ENCODE measurements at places on chromosomes 4 and X.

- no peak for DNase-seq
Observed at GRCh38 chr4:41639291-41639690, 101.3 kb downstream of the LIMCH1 start.

DNA sequence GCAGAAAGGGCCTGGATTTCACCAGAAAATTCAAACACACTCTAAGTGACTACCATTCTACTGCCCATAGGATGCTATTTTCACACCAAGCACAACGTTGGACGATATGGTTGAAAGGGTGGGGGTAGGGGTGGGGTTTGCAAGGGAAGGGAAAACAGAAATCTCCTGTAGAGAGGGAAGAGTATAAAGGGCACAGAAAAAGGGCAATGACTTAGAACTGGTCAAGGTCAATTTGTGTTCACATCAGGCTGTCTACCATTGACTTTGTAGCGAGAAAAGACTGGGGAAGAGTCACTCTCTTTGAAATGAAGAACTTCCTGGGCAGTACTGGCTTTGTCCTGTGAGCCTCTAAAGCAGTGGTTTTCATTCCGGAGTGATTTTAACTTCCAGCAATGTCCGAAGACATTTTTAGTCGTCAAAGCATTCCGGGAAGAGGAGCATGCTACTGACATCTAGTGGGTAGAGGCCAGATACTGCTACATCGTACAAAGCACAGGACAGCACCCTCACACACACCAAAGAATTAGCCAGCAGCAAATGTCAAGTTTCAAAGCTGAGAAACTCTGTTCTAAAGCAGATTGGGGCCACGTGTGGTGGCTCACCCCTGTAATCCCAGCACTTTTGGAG is 48.4 kb upstream of the SLC7A3 start:
- DNase-seq, result peak; percentile 40

GRCh38 chrX:124328765-124329164 is 3.7 kb upstream of the TEX13D start:
- peak; percentile 20 for DNase-seq

DNA sequence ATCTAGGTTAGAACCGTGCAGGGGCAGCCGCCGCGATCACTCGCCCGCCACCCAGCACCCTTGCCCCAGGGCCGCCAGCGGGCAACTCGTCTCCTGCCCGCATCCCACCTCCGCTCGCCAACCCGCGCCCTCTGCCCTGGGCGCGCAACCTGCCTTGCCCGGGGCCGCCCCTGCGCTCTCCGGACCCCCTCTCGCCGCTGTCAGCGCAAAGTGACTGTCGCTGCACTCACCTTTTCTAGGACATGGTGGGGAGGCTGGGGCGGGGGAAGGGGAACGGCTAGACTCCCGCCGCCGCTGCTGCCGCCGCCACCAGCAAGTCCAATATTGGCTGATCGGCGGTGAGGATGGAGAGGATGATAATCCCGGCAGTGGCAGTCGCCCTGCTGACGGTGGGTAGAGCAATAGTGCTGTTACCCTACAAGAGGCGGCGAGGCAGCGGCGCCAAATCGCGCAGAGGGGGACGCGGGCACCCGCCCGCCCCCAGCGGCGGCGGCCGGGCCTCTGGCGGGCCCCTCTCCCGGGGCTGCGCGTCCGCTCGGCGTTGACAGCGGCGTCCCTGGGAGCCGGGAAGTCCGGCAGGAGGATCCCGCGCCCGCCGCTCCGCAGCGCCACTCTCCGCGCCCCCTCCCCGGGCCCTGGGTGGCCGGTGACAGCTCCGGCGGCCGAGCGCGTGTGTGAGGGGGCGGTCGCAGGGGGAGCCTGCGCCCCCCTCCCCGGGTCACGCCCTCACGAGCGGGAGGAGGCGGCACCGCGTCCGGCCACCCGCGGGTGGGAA is 2.3 kb upstream of the NR3C2 start:
- DNase-seq, result no peak

DNA sequence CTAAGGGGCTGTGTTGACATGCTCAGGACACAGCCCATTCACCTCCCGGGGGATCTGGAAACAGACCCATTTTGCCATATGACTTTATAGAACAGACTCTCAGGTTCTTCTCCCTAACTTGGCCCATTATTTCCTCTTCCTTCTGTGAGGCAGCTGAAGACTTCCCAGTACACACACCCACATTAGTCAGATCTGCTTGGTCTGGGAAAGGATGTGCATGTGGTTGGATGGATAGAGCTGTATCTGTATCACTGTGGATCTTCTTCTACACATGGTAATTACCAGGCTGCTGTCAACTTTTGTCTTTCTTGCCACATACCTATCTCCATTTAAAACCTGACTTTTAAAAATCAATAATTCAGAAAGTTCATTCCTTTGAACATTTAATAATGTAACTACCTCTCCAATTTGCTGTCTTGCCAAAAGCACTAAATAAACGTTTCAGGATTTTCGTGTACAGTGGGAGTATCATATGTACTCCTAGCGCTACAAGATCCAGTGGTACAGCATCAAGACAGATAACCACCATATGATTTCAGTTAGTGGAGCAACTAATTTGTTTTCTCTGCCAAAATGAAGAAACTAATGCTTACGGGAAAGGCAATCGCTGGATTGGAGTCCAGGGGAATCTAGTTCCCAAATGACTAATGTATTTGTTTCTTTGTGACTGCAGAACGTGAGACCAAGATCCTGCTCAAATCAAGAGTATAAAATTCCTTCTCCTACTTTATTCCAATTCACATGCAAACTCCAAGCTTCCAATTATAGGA is 134.1 kb upstream of the MAP3K15 start:
- DNase-seq, result no peak

DNA sequence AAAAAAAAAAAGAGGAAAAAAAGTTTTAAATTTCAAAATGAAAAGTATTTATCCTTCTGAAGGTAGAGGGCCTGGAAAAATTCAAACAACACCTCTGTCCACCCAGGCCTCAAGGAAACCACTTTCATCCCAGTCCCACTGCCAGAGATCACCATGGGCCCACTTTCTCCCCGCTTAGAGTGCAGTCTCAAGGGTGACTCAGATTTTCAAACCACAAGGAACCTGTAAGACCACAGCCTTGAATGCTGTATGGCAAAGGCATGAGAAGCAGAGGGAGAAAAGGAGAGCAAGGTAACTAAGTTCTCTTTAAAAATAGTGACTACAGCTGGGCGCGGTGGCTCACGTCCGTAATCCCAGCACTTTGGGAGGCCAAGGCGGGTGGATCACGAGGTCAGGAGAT is 87.9 kb upstream of the PACRGL start:
- peak; percentile 78 for DNase-seq

GRCh38 chr4:48047896-48048295 is 31.3 kb downstream of the NIPAL1 start:
- DNase-seq, result no peak

DNA sequence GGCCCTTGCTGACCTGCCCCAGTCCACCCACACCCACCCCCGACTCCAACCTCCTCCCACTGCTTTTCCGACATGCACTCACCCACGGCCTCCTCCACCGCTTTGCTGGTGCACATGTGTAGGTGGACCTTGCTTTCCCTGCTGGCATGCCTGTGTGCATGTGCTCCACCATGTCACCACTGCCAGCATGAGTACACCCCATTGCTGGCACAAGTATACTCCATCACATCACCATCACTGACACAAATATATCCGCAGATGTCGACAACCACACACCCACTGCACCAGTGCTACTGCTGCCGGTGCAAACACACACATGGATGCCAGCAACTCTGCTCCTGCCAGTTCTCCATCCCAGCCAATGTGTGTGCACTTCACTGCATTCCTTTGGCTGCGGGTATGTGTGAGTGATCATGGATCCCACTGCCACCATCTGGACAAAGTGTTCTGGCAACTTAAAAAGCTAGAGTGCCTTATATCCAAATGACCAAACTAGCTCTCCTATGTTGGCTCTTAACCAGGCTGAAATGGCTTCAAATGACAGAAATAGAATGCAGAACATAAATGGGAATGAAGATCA is 1072.3 kb downstream of the RAPGEF2 start:
- DNase-seq, result no peak

GRCh38 chrX:16910376-16910775 is 36.1 kb upstream of the REPS2 start:
- no peak for DNase-seq

DNA sequence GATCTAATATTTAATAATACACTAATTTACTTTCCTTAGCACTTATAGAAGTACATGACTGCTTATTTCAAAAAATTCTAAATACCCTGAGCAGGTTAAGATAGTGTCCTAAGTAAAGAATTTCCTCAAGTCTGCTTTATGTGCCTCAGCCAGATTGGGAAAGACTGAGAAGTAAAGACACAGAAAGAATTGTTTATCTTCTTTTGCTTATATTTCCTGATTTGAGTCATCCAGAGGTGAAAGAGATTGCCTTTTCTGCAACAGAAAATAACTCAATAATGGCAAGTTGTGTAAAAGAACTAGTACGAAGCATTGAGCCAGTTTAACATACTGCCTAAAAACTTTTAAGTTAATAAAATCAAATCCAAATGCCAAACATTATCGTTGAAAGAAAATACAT is 45.0 kb downstream of the NAF1 start:
- DNase-seq, result peak; percentile 8

- DNase-seq, result no peak
Observed at GRCh38 chr4:82555276-82555675, 6.5 kb downstream of the TMEM150C start.

DNA sequence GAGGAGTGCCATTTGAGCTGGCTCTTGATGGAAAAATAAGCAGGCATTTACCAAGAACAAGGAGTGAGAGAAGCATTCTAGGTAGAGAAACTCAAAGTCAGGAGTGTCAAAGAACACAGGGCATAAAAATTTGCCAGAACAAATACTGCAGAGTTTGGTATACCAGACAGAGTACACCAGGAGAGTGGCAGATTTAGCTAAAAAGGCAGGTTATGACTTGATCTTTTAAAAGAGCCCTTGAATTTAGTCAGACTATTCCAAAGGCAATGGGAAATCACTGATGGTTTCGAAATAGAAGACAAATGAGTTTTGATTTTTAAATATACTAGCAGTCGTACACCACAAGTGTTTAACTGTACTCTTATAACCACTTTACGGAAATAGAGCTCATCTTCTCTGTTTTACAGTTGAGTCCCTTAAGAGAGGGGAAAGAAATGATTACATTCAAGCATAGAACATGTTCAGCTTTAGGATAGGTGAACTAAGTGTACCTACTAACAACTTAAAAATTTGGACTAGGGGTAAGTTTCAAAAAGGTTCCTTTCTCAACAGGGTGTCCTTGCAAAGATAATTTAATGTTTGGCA is 10.2 kb downstream of the UBE2D3 start:
- DNase-seq, result no peak

DNA sequence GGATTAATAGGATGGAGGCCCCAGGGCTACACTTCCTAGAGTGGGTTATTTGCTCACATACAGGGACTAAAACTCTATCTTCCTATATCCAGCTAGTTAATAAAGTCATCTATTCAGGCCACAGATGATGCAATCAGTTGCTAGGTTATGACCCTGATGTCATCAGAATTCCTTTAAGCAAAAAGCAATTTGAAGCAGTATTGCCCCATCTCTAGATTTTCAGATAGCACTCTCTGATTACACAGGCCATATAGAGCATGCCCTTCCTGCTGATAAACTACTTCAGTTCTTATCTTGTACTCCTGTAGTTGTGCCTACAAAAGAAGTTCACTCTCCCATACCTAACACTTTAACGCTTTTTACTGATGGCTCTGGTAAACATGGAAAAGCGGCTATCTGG is 84.8 kb downstream of the TMEM144 start:
- DNase-seq, result no peak

GRCh38 chrX:39244147-39244546 is 442.9 kb downstream of the MID1IP1 start:
- no peak for DNase-seq

DNA sequence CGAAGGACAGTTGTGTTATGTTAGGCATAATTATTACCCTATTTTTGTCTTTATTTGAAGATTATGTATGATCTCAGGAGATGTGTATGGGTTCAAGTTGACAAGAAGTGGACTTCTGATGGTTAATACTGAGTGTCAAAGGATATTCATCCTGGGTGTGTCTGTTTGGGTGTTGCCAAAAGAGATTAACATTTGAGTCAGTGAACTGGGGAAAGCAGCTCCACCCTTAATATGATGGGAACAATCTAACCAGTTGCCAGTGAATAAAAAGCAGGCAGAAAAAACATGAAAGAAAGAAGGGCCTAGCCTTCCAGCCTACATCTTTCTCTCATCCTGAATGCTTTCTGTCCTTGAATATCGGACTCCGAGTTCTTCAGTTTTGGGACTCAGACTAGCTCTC is 332.6 kb downstream of the DTHD1 start:
- no peak for DNase-seq

- no peak for DNase-seq
Observed at GRCh38 chrX:23398570-23398969, 63.9 kb downstream of the PTCHD1 start.

DNA sequence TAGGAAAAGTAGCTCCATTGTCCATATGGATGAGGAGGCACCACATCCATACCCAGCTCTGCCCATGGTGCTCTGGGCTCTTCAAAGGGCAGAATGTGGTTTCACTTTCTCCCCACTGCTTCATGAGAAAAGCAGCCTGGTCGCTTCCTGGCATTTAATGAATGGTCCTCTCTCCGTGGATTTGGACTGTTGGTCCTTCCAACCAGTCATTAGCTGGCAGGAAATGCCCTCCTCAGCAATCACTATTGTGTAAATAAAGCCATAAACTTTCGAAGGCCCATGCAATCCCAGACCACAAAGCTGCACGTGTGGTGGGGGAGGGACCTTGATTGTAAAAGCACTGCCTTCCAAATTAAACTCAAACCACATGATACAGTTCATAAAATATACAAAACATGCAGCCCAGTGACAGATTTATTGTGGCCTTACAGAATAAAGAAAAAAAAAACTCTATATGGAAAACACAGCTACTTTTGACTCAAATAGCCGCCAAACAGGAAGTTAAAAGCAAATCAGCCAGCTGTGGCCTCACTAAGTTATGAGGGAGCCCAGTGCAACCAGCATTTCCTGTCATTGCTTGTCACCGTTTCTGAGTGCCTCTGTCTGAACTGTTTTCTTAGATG is 8.1 kb downstream of the MBNL3 start:
- peak; percentile 19 for DNase-seq

DNA sequence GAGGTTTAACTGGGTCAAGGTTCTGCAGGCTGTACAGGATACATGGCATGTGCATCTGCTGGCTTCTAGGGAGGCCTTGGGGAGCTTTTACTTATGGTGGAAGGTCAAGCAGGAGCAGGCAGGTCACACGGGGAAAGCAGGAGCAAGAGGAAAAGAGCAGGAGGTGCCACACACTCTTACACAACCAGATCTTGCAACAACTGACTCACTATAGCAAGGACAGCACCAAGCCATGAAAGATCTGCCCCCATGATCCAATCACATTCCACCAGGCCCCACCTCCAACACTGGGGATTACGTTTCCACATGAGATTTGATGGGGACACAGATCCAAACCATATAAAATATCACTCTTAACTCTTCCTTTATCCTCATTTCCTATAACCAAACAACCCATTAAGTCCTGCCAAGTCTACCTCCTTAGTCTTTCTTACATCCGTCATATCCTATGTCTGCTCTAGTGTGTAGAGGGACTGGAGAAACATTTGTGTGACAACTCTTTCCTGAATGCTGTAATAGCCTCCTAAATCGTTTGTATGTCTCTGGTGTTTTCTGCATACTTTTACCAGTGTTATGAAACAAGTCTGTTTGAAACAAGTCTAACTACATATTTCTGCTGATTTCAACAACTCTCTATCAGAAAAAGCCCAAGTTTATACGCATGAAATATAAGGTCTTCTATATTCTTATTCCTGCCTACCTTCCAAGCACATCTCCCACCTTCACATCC is 8.3 kb upstream of the RAP2C start:
- no peak for DNase-seq

All from astrocyte of the spinal cord (primary cell).